ENCODE measurements at places on chromosomes 11 and 22.

GRCh38 chr11:101429703-101430540 lies 153.9 kb downstream of the TRPC6 start:
- DNase-seq: no peak

DNA sequence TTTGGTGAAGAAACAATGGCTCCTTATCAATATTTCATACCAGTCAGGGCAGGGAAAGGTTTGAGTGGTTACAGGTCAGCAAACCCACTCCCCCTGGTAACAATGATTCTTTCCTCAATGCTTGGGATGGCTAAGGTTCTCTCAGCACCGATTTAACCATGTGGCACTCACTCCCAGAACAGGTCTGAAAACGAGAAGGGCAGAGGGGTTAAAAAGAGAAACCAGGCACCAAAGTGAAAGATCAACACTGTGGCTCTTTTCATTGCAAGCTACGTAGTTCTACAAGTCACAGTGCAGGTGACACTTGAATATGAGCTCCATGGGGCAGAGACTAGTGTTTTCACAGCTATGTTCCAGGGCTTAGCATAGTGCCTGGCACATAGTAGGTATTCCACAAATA lies 132.4 kb downstream of the PLEKHA7 start:
- DNase-seq: no peak

DNA sequence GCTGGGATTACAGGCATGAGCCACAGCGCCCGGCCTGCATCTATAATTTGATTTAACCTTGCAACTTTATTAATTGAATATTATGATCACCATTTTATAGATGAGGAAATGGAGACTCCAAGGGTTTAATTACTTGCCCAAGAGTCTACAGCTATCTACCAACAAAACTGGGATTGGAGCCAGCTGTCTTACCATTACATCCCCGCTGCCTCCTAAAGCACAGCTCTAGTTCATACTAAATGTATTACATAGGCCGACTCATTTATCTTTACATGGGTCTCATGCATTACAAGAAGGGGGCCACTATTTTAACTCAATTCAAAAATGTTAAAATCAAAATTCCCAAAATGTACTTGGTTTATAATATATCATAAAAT lies 14.1 kb upstream of the TMA7B start:
- DNase-seq: no peak

DNA sequence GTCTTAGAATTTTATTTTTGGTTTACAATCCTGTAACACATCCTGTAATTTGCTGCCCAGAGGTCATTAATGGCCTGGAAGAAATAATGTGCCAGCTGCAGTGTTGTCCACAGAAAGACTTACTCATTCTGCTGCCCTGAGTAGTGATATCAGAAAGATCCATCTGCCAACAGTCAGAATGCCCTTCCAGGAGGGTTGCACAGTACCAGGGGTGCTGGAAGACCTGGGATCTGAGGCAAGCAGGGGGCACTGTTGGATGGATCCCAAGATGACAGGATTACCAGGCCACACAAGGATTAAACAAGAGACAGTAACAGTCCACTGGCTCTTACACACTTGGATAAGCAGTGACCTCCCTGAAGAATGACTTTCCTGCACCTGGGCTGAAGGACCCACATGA lies 93.8 kb upstream of the TOP3B start:
- no peak for DNase-seq

Measured in suppressor macrophage treated with lipopolysaccharide for 4 hours (primary cell).